ENCODE measurements at places on chromosomes 11 and 22. TPM values are rescaled to one million over a fixed set of nuclear protein-coding genes. Genes with fewer than 3 reads are reported as not detected.

The CCDC82 gene
- 41.4 TPM for total RNA-seq

The KRTAP5-9 gene
- not detected for total RNA-seq

The RPS19BP1 gene
- total RNA-seq: 34.8 TPM

The POU2AF1 gene
- 0.72 TPM for total RNA-seq

The PTDSS2 gene
- total RNA-seq: 20.1 TPM

The TNNT3 gene
- 5,696 TPM for total RNA-seq

The ELFN2 gene
- total RNA-seq: 1.0 TPM

The GRM5 gene
- 0.21 TPM for total RNA-seq

The GRAMD1B gene
- total RNA-seq: 9.7 TPM

The NLRP14 gene
- 0.21 TPM for total RNA-seq

The ATG16L2 gene
- total RNA-seq: 34.5 TPM

The LIF gene
- total RNA-seq: 0.51 TPM

The E2F8 gene
- total RNA-seq: 7.3 TPM

The AMOTL1 gene
- 257 TPM for total RNA-seq

The NOX4 gene
- total RNA-seq: 2.7 TPM

The PDE3B gene
- 14.8 TPM for total RNA-seq

The CLP1 gene
- total RNA-seq: 14.3 TPM

The PATE2 gene
- not detected for total RNA-seq

The CARD18 gene
- not detected for total RNA-seq

The CRACR2B gene
- total RNA-seq: 22.6 TPM

The KCNQ1OT1 gene
- total RNA-seq: 10.3 TPM

The DDTL gene
- not detected for total RNA-seq

The PRG3 gene
- total RNA-seq: 0.41 TPM

The KCNJ4 gene
- not detected for total RNA-seq

The CTSW gene
- 0.82 TPM for total RNA-seq

The CNTN5 gene
- total RNA-seq: 9.1 TPM

The BTG4 gene
- total RNA-seq: 3.0 TPM

The ART5 gene
- 3.6 TPM for total RNA-seq

The KRTAP5-2 gene
- not detected for total RNA-seq

The CNTF gene
- total RNA-seq: 1.1 TPM

The VPREB3 gene
- 1.7 TPM for total RNA-seq

The C11orf16 gene
- total RNA-seq: not detected

The OR2D2 gene
- not detected for total RNA-seq

The OR8B2 gene
- not detected for total RNA-seq

The TEAD1 gene
- total RNA-seq: 131 TPM
